ENCODE measurements at places on chromosomes 1 and 21.

DNA sequence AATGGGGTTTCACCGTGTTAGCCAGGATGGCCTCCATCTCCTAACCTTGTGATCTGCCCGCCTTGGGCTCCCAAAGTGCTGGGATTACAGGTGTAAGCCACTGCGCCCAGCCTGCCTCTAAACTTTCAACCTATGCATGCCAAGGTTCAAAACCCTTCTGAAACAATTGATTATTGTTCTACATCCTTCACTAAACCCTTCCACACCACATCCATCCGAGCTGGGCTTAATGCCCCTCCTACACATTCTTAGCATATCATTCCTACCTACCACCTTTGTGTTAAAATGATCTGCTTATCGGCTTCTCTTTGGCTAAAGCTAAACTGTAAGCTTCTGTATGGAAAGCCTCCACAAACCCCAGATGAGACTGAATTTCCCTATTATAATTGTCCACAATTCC is 40.8 kb upstream of the DOCK7 start:
- DNase-seq = no peak

DNA sequence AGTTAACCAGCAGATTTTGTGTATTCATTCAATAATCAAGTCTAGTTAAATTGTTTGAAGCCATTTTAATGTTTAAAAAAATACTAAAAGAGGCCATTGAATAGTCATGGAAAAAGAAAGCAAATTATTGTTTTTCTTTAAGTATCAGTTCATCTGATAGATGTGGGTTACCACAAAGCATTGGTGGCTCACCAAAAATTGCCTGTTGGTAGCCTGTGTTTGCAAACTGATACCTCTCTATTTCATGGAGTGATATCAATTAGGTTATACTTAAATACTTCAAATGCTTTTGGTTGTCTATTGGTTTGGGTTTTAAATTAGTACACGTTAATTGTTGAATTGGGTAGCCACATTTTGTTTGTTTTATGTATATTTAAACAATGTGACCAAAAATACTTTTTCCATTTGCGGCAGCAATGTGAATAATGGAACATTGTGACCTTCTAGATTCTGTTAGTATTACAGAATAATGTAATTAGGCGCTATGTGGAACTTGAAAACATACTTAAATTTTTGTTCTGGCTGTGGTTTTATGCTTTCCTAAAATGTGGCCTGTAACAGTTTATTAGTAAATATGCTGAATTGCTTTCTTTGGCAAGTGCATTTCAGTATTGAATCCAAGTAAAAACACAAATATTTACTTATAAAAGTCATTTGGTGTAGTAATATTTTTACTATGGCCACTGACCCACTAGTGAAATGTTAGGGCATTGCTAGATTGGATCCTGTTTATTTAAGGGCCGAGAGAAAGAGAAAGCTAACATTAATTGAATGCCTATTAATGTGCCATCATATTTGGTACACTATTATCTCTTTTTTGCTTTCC is 37.1 kb upstream of the NBL1 start:
- no peak for DNase-seq

DNA sequence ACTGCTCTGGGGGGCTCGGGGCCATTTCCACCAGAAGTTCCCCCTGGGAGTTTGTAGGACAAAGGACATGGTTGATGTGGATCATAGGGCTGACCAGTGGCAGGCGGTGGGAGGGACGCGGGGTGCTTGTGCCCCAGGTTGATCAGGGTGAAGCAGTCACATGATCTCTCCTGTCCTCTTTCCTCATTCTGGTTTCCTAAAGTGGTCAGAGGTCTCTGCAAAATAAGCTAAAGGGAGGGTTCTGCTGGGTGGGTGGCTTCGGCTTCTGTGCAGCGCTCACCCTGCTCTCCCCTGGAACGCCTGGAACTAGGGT is 9.2 kb downstream of the PDXK start:
- DNase-seq = no peak

GRCh38 chr21:32048353-32048752 is 175.5 kb downstream of the HUNK start:
- DNase-seq = no peak

DNA sequence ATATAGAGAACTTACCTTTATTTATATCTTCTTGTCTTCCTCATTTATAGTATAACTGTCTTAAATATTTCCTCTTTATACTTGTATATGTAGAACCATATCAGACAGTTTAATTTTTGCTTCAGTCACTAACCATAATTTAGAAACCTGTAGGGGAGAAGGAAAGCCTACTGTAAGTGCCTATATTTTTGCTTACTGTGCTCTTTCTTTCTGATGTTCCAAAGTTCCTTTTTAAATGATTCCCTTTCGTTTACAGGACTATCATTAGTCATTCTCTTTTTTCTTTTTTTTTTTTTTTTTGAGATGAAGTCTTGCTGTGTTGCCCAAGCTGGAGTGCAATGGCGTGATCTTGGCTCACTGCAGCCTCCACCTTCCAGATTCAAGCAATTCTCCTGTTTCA is 109.7 kb downstream of the CENPF start:
- DNase-seq = no peak

- DNase-seq = no peak
These were observed 6.6 kb downstream of the SELL start for GRCh38 chr1:169704797-169705196.

- peak; percentile 82 for DNase-seq
These were observed 19.7 kb upstream of the ALDH9A1 start for GRCh38 chr1:165717918-165718515.

DNA sequence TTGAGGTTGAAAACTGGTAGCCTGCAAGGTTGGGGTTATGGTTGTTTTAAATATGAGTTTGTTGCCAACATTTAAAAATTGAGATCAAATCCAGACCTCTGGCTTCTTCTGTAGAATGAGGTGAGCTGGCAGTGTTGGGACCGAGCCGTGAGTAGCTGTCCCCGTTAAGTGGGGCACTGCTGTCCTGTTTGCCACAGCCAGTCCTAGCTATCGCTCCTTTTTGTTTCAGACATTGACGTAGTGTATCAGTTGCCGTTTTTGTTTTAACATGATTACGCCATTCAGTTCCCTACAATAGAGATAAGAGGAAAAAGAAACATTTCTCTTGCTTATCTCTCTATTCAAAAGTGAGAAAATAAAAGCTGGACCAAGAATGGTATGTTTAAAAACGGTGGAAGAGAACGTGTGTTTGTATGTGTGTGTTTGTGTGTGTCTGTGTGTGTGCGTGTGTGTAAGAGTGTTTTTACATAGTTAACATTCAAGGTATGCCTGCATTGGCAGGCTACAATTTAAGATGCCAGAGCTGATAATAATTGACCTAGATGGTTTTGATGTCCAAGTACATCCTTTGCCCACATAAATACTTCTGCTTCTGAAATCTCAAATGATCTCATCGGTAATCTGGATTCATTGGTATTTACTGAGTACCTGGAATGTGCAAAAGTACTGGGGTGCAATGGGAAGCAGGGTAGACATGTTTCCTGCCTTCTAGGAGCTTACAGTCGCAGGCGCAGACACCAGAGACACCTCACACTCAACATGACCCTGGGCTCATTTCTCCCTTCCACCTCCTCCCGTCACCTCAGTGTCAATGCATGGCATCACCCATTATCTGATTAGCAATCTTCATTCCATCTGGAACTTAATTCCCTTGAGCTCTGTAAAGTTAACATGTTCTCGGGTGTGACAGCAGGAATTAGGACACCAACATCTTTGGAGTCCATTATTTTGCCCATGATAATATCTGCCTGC is 65.8 kb downstream of the HUNK start:
- no peak for DNase-seq

- DNase-seq = peak; percentile 71
These were observed 65.8 kb downstream of the AK5 start for GRCh38 chr1:77347646-77348045.

DNA sequence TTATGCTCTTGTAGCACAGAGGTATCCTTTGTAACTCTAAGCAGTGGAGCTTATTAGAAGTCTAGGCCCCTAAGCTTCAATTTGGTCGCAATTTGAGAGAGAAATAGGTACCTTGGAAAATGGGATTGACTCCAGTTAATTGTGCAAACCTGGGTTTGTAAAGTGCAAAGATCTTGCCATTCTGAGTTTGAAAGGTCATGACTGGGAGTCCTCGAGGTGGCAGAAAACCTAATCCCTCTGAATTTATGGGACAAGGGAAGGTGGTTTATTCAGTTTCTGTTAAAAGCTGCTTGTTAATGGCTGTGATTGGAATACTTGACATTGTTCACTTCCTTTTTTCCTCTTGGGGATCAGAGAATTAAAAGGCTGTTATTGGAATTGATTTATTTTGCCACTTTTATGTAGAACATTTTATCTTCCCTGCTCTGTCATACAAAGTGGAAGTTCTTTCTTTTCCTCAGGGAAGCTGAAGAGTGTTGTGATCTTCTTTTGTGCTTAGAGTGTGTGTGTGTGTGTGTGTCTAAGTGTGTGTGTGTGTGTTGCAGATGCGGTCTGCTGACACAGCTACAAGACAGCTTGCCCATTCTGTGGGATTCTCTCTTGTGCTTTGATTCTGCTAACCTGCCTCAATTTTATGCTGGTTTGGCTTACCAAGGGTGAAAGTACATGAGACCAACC is 144.5 kb downstream of the SPATA46 start:
- DNase-seq = no peak

GRCh38 chr21:45019076-45019886 is 55.1 kb upstream of the ADARB1 start:
- no peak for DNase-seq

- DNase-seq = no peak
These were observed 12.2 kb upstream of the CDC42BPA start for GRCh38 chr1:227330279-227331076.

GRCh38 chr1:46806196-46807020 is 7.6 kb downstream of the CYP4B1 start:
- DNase-seq = peak; percentile 2

DNA sequence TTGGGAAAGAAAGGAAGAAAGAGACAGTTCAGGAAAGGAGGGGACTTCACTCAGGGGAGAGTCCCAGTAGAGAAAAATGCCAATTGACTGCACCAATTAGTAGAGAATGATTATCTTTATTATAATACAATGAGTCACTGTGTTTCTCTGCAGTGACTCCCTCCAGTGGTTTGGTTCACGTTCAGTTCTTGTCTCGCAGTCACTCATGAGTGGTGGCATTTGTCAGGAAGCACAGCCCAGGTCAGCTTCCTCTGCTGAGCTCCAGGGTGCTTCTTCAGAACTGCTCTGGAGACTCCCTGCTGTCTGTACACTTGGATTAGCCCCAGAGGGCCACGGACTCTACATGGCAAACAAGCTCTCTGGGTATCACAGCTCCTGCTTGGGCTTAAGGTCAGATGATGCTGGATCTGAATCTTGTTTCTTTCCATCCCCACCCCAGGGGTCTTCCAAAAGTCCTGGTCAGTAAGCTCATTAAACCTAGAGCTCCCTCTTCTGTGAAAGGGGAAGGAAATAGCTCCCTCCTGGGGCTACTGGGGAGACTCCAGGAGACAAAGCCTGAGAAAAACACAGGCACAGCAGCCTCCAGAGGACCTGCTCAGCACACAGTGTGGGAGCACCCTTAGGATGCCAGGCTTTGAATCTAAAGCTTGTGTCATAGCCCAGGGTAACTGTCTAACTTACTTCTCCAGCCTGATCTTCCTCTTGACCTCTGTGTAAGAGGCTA is 619.0 kb downstream of the AJAP1 start:
- DNase-seq = no peak

DNA sequence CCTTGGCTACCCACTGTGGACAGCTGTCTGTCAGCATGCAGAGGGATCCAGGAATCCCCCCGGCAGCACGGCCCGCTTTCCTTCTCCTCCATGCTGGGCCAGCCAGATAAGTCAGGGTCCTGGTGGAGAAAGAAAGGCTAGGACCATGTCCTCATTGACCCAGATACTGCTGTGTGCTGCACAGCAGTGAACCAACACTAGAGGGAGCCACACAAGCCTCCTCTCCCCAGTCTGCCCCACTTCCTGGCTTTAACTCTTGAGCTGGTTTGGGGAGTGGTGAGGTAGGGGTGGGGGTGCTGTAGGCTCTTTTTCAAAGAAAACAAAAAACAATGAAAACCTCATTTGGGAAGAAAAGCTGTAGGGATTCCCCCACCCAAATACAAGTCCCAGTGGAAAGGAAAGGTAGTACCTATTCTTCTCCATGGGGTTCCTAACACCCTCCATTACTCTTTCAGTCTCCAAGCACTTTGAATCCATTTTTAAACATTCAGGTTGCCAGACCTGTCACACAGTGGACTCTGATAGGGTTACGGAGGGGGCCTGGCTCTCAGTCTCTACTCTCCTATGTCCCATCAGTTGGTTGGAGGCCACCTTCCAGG is 84.9 kb upstream of the CD1D start:
- DNase-seq = peak; percentile 34

DNA sequence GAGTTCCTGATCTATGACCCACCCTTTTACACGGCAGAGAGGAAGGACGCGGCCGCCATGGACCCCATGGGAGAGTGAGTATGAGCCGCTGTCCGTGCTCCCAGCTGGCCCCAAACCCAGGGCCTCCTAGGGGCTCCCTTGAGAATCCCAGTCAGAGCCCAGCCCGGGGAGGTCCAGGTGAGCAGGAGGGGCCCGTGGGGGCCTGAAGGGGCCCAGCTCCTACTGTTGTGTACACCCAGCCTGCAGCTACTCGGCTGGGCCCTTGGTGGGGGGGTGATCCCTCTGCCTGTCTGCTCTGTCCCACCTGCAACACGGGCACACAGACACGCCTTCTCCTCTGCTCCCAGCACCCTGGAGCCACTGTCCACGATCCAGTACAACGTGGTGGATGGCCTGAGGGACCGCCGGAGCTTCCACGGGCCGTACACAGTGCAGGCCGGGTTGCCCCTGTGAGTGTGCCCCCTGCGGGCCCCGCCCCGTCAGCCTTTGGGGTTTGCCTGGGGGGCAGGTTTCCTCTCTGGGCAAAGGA is 28.6 kb upstream of the LRRC3 start:
- DNase-seq = no peak

DNA sequence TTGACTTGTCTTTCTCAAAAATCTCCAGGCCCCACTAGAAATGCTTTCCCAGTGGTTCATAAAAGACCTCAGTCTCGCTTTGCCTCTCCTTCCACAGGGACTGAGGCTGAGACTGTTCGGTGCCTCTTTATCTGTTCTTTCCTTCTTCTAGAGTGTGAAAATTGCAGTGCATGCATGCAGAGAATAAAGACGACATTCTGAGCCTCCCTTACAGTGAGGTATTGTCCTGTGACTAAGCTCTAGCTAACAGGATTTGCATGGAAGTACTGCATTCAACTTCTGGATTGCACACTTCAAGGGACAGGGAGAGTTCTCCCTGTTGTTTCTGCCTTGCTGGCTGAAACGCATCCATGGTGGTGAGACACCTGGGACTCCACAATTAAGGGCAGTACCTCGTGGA is 69.1 kb downstream of the COLGALT2 start:
- no peak for DNase-seq

Measured in fibroblast of the aortic adventitia (primary cell).